ENCODE measurements at places on chromosomes 6 and 20. TPM values are rescaled to one million over a fixed set of nuclear protein-coding genes. Genes with fewer than 3 reads are reported as not detected.
A peak's percentile ranks its signal among the peaks of the same experiment; 100 is the strongest.

GRCh38 chr6:29509711-29510110 is 22.0 kb upstream of the MAS1L start:
- no peaks in the 10 kb centered on the region for H3K36me3 ChIP-seq
- no peak overlapping the region for H3K27ac ChIP-seq
- H3K4me1 ChIP-seq = no peaks in the 10 kb centered on the region
- H3K4me3 ChIP-seq = no peak overlapping the region
- no peak for DNase-seq

DNA sequence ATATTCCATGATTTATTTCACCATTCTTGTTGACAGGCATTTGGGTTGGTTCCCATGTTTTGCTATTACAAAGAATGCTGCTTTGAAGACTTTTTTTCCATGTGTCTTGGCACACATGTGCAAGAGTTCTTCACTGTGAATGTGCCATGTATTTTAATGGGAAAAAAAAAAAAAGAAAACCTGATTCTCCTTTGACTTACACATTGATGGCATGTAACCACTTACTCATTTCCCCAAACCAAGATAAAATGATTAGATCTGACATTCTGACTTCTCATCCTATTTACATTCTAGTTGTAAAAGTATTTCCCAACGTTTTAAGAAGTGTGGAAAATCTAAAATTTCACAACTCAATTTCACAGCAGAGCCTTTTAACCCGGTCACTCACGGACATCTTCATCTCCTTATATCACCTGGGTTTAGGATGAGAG is 4.4 kb downstream of the CAP2 start:
- H3K27me3 ChIP-seq = no peaks in the 10 kb centered on the region
- H3K36me3 ChIP-seq = no peaks in the 10 kb centered on the region
- DNase-seq = no peak
- peaks cover 4% of the 10 kb centered on the region for H3K4me1 ChIP-seq
- no peak overlapping the region for H3K27ac ChIP-seq
- H3K4me3 ChIP-seq = no peak overlapping the region

Gene ZC2HC1B
- total RNA-seq = not detected

Gene KIF13A
- 40.7 TPM for total RNA-seq

- no peaks in the 10 kb centered on the region for H3K36me3 ChIP-seq
- no peak overlapping the region for H3K4me3 ChIP-seq
- H3K4me1 ChIP-seq = peaks cover 32% of the 10 kb centered on the region
These were observed 131.6 kb upstream of the ESR1 start for GRCh38 chr6:151675746-151676459.

DNA sequence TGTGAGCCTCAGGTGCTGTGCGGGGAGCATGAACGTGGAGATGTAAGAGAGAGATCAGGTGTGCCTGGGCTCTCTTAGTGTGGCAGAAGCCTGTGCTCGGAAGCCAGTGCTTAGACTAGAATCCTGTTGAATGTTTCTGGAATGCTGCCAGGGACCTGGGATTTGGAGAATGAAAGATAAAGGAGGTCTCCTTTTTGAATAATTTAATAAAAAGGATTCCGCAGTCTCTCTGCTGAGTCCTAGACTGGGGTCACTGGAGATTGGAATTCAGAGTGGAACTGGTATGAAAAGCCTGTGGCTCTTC is 18.8 kb upstream of the EFCAB8 start:
- no peaks in the 10 kb centered on the region for H3K4me1 ChIP-seq
- no peaks in the 10 kb centered on the region for H3K27me3 ChIP-seq
- H3K4me3 ChIP-seq = no peak overlapping the region
- no peak overlapping the region for H3K27ac ChIP-seq

- H3K4me1 ChIP-seq = peaks cover 6% of the 10 kb centered on the region
- no peak overlapping the region for H3K27ac ChIP-seq
- no peak overlapping the region for H3K4me3 ChIP-seq
- peak; percentile 38 for DNase-seq
These were observed 9.3 kb downstream of the RAET1E start for GRCh38 chr6:149888659-149889058.

DNA sequence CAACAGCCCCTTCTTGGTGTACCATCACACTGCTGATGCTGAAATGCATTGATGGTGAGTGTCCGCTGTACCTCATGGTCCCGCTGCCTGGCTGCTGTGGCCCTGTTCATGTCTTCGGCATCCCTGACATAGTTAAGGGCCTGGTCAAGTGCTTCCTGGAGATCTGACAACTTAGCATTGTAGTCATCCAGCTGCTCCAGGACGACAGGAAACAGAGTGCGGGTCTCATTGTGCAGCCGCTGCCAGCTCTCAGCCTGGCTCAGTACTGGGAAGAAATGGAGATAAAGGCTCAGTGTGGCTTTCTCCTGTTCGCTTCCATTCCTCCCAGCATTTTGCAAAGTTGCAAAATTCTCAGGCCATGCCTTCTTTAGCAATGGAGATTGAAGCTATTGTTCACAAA is 81.8 kb downstream of the LAMA4 start:
- no peaks in the 10 kb centered on the region for H3K4me1 ChIP-seq
- no peaks in the 10 kb centered on the region for H3K27me3 ChIP-seq
- no peaks in the 10 kb centered on the region for H3K36me3 ChIP-seq
- no peak for DNase-seq

- H3K4me3 ChIP-seq = no peak overlapping the region
- H3K4me1 ChIP-seq = no peaks in the 10 kb centered on the region
- H3K27me3 ChIP-seq = no peaks in the 10 kb centered on the region
- no peaks in the 10 kb centered on the region for H3K36me3 ChIP-seq
These were observed 73.7 kb downstream of the GMDS start for GRCh38 chr6:2171728-2172127.

Gene IL17A
- total RNA-seq = not detected

- no peak overlapping the region for H3K27ac ChIP-seq
- DNase-seq = no peak
- H3K4me3 ChIP-seq = no peak overlapping the region
- H3K36me3 ChIP-seq = no peaks in the 10 kb centered on the region
- H3K4me1 ChIP-seq = peaks cover 8% of the 10 kb centered on the region
These were observed 6.6 kb upstream of the GFRA4 start for GRCh38 chr20:3669710-3670367.

Gene HRH3
- not detected for total RNA-seq

GRCh38 chr20:59309218-59309617 is 8.8 kb downstream of the EDN3 start:
- H3K36me3 ChIP-seq = no peaks in the 10 kb centered on the region
- no peak overlapping the region for H3K4me3 ChIP-seq
- DNase-seq = no peak
- H3K27me3 ChIP-seq = no peaks in the 10 kb centered on the region

DNA sequence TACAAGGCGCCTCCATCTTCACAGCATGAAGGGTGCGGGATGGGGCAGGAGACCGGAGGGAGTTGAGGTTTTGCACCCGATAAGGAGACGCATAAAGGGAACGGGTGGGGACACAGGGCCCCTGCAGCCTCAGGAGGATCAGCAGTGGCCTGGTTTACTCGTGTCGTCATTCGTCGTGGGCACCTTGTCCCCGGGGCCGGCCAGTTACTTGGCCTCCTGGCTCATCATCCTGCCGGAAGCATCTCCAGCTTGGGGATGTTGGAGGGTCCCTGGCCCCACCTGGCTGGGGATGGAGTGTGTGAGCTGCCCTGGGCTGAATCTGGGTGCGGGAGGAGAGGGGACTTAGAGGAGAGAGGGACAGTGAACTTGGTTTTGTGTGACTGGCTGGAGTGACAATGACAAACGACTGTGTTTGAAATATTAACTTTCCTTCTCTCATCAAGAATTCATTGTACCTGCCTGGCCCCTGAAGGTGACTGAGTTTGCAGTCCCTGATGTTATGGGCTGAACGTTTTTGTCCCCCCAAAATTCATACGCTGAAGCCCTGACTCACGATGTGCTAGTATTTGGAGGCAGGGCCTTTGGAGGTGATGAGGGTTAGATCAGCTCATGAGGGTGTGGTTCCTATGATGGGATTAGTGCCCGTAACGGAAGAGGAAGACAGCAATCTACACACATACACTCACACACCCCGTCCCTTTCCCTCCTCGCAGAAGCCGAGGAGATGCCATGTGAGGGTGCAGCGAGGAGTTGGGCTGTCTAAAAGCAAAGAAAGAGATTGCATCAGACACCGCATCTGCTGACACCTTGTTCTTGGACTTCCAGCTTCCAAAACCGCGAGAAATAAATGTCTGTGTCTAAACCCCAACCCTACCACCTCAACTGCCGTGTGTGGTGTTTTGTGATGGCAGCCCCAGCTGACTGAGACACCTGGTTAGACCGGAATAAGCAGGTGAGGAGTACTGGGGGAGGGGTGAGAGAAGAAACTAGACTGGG is 65.0 kb upstream of the MAP3K4 start:
- no peak for DNase-seq
- H3K4me3 ChIP-seq = no peak overlapping the region
- no peaks in the 10 kb centered on the region for H3K36me3 ChIP-seq
- H3K27ac ChIP-seq = no peak overlapping the region
- H3K4me1 ChIP-seq = peaks cover 3% of the 10 kb centered on the region

DNA sequence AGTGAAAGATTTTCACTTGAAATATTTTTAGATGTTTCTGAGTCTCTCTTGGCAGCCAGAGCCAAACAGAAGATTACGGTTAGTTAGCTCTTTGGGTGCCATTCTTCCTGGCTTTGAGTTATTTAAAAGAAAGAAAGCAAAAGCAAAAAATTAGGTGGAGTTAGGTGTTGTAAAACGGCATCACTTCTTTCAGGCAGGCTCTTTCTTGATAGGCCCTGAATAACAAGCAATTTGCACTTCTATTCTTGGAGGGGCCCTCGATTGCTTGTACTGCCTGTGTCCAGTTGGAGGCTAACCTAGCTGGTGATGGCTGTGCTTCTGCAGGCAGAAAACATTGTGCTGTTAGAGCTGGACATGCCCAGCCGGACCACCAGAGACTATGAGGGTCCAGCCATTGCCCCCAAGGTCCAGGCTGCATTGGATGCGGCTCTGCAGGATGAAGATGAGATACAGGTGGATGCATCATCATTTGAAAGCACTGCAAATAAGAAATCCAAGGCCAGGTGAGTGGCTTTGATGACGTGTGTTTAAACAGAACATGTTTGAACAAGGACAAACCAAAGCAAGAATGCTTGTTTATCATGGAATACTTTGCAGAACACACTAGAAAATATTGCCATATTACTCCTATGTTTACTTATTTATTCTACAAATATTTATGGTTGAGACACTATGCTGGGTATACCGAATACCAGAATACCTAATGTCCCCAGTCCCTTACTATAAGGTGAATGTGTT is 28.1 kb upstream of the ASXL1 start:
- no peak for DNase-seq
- H3K27me3 ChIP-seq = no peaks in the 10 kb centered on the region

GRCh38 chr6:126312013-126312665 is 27.8 kb upstream of the CENPW start:
- DNase-seq = no peak
- no peak overlapping the region for H3K27ac ChIP-seq
- no peaks in the 10 kb centered on the region for H3K27me3 ChIP-seq
- H3K36me3 ChIP-seq = no peaks in the 10 kb centered on the region
- no peaks in the 10 kb centered on the region for H3K4me1 ChIP-seq

- no peaks in the 10 kb centered on the region for H3K36me3 ChIP-seq
- H3K4me1 ChIP-seq = no peaks in the 10 kb centered on the region
- no peaks in the 10 kb centered on the region for H3K27me3 ChIP-seq
These were observed 8.5 kb downstream of the QRSL1 start for GRCh38 chr6:106637717-106638341.

Gene CRISP2
- 2.7 TPM for total RNA-seq

GRCh38 chr6:116258520-116258919 is 4.6 kb upstream of the TSPYL4 start:
- no peak for DNase-seq
- H3K4me3 ChIP-seq = no peak overlapping the region
- H3K27ac ChIP-seq = no peak overlapping the region
- no peaks in the 10 kb centered on the region for H3K27me3 ChIP-seq

Gene HLA-DQA1
- total RNA-seq = 1.7 TPM

Gene KIF25
- total RNA-seq = not detected

Gene KCNQ2
- total RNA-seq = not detected

DNA sequence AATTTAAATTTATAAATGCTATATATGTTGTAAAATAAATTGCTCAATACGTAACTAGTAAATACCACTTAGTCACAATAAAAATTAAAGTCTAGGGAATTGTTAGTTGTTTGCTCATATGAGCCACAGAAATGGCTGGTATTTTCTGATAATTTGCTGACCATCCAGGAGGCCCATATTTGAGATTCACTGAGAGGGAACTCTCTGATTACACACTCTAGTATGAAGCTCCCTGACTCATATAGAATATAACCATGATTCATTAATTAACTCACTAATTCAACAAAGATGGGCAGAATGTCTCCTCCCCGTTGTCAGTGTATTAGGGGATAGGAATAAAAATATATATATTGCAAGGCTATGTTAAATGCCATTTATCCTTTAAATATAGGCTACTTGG is 46.6 kb upstream of the TMEM30A start:
- DNase-seq = no peak
- H3K4me3 ChIP-seq = no peak overlapping the region
- no peaks in the 10 kb centered on the region for H3K27me3 ChIP-seq
- H3K36me3 ChIP-seq = no peaks in the 10 kb centered on the region

DNA sequence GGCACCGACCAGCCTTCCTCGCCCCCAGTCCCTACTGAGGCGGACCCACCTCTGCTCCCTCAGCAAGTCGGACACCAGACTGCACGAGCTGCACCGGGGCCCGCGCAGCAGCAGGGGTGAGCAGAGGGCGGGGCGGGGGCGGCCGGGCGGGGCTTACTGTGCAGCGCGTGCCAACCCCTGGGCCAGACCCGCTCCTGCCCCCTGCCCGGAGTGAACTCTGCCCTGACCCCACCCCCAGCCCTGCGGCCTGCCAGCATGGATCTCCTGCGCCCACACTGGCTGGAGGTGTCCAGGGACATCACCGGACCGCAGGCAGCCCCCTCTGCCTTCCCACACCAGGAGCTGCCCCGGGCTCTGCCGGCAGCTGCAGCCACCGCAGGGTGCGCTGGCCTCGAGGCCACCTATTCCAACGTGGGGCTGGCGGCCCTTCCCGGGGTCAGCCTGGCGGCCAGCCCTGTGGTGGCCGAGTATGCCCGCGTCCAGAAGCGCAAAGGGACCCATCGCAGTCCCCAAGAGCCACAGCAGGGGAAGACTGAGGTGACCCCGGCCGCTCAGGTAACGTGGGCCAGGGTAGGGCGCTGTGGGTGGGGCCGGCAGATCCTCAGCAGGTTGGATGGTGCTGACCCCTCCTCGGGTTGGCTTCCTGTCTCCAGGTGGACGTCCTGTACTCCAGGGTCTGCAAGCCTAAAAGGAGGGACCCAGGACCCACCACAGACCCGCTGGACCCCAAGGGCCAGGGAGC is 1.5 kb upstream of the SLC2A4RG start:
- no peak overlapping the region for H3K4me3 ChIP-seq
- peaks cover 29% of the 10 kb centered on the region for H3K4me1 ChIP-seq
- H3K27ac ChIP-seq = no peak overlapping the region
- no peaks in the 10 kb centered on the region for H3K27me3 ChIP-seq
- peak; percentile 23 for DNase-seq

Gene DEFB118
- total RNA-seq = not detected

- H3K36me3 ChIP-seq = no peaks in the 10 kb centered on the region
- H3K4me3 ChIP-seq = peak overlapping the region; percentile 93
- peaks cover 14% of the 10 kb centered on the region for H3K4me1 ChIP-seq
- no peak overlapping the region for H3K27ac ChIP-seq
These were observed 1.2 kb downstream of the VARS1 start for GRCh38 chr6:31794294-31794865.

Gene FAM83D
- total RNA-seq = 0.67 TPM

Gene NEURL2
- total RNA-seq = 17.4 TPM
